NCI-H526 (cell line): ENCODE measurements at places on chromosomes 12 and 14.
A peak's percentile ranks its signal among the peaks of the same experiment; 100 is the strongest.

DNA sequence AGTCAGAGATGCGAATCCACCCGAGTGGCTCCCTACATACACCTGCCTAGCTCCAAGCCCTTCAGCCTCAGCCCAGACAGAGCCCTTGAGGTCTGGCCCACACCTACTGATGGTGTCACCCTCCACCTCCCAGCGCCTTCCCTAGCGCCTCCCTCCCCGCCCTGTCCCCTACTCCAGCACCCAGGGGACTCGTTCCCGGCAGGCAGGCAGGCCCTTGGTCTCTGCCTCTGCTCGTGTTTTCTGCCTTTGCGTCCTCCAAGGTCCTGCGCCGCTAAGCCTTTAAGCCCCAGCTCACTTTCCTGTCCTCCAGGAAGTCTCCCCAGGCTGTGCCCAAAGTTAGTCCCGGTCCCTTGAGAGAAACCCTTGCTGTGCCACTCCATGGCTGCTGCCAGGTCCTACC lies 12.7 kb downstream of the INF2 start:
- no peak for DNase-seq

DNA sequence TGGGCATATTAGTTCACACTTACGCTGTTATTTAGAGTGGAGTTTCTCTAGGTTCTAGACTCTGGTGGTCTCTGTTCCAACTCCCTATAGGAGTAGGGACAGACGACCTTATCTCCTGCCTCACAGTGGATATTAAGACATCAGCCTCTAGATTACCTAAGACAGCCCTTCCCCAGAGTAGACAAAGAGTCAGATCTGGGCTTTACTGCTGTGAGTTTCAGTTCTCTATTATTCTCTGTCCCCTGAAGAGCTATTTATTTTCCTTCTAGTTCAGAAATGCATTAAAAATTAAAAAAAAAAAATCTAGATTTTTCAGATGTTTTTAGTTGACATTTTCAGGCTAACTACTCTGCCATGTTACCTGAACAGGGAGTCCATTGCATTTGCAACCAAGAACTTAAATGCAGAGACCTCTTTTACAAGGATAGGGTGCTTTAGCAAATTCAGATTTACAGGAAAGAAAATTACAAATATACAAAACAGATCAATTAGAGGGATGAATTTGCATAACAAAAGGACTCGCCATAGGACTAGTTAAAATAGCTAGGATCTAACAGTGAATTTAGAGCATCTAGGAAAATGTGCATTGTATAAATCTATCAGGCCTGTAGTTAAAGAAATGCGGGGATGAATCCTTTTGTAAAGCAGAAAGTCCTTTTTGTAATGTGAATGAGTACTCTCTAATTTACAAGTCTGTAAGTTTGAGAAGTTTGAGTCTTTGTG lies 381.4 kb downstream of the APAF1 start:
- no peak for DNase-seq

DNA sequence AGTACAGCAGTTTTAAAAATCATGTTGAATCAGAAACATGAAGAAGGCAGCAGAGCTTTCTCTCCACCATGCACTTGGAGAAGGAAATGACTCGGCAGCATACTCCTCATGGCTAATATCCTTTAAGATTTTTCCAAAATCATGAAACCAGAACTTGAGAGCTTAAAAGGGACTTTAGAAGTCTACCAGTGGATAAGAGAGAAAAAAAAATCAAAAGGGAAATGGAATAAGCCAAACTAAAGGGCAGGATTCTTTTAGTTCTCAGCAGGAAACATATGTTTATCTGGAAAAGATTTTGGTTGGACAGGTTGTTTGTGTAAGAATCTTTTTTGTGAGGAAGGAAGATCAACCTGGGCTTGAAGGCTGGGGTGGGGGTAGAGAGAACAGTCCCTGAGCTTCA lies 111.8 kb downstream of the PRKCH start:
- no peak for DNase-seq

- no peak for DNase-seq
Observed at GRCh38 chr14:49497267-49497666, 88.9 kb downstream of the RPS29 start.

GRCh38 chr12:121673013-121673511 lies 3.6 kb upstream of the MORN3 start:
- DNase-seq: peak; percentile 44

DNA sequence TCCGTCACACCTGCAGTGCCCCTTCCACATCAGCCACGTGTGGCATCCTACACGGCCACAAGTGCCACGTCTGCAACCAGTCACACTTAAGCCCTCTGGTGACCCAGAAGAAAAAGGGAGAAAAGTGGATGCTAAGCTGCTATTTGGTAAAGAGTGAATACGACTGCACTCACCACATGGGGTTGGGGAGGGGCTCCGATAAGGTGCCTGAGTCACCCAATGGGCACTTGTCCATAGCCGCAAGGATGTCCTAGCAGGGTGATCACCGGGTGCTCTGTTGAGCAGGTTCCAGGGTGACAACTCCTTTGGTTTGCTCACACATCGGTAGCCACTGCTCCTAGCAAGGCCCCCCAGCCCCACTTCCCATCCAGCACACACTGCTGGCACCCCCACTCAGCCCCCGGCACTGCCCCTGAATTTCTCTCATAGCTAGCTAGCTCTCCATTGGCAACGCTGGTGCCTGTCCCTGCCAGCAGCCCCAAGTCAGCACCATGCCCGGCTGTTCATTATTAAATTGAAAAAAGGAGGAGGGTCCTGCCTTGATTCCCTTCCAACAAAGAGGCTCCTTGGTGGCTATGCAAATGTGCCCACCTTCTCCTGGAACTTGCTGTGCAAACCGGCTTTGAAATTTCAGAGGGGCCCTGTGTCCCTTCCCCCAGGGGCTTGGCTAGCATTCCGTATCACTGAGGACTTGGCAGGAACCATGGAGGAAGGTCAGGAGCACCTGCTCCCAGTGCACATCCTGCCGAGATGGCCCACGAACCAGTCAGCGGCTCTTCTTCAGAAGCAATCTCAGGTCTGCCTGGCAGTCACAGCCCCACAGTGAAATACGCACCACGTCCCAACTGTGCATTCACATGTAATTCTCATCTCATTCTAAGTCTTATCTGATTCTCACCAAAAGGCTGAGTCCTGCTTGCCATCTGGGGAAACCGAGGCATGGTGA lies 227.7 kb upstream of the DIO3 start:
- no peak for DNase-seq

GRCh38 chr12:92786045-92786444 lies 83.3 kb downstream of the PLEKHG7 start:
- DNase-seq: no peak

- no peak for DNase-seq
Observed at GRCh38 chr14:55025948-55026347, 951 bp downstream of the WDHD1 start.
